ENCODE measurements at places on chromosomes 1 and 21.

DNA sequence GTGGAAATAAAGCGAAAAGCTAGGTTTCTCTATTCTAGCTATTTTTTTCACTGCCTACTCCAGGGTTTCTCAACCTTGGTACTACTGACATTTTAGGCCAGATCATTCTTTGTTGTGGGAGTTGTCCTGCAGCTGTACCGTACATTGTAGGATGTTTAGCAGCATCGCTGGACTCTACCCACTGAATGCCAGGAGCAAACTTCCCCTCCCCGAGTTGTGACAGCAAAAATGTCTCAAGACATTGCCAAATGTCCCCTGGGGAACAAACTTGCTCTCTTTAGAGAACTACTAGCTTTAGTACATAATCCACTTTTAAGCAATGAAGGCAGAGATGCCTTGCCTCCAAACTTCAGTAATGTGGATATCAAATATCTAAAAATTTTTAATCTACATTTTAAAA lies 122.8 kb downstream of the PLPPR5 start:
- no peak for DNase-seq

- DNase-seq: no peak
These were observed 11.6 kb upstream of the FAM20B start for GRCh38 chr1:179014123-179014522.

GRCh38 chr1:154753426-154753825 lies 116.7 kb downstream of the KCNN3 start:
- DNase-seq: no peak

GRCh38 chr1:112472142-112472541 lies 36.6 kb upstream of the WNT2B start:
- DNase-seq: no peak

- no peak for DNase-seq
These were observed 101.9 kb downstream of the PLPP3 start for GRCh38 chr1:56477164-56478111.

GRCh38 chr1:103267266-103267665 lies 158.9 kb upstream of the COL11A1 start:
- DNase-seq: no peak

- no peak for DNase-seq
These were observed 52.0 kb downstream of the TRIM11 start for GRCh38 chr1:228354390-228355320.

DNA sequence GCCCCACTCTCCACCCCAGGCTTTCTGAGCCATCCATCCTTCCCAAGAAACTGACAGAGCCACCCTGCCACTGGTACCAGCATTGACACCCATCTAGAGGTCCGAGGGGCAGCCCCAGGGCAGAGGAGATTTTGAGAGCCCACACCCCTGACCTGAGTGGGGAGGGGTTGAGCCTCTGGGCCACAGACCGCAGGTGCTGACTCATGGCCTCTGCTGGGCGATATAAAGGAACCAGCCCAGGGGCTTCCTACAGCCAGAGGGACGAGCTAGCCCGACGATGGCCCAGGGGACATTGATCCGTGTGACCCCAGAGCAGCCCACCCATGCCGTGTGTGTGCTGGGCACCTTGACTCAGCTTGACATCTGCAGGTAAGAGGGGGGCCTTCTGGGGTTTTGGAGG lies at the start of gene PADI4:
PADI4 (plus strand) TSS at position 252 of the 400 bp plus-strand sequence; CDS start at position 278, 26 bp downstream.
- DNase-seq: no peak

DNA sequence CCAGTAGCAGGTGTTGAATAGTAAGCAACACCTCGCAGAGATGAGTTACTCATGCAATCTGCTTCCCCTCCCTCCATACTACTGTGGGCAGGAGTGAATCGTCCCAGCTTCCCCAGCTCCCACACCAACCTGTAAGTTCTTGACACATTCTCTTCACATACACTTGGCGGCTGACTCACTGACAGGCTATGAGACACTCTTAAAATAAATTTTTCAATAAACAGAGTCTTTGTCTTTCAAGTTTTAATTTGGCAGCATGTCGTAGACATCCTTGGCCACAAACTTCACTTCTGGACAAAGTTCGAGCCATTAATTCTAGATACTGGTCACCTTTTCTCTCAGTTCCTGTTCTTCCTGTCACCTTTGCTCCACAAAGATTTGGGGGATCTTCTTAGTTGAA lies 290.7 kb downstream of the TM2D1 start:
- DNase-seq: peak; percentile 20

DNA sequence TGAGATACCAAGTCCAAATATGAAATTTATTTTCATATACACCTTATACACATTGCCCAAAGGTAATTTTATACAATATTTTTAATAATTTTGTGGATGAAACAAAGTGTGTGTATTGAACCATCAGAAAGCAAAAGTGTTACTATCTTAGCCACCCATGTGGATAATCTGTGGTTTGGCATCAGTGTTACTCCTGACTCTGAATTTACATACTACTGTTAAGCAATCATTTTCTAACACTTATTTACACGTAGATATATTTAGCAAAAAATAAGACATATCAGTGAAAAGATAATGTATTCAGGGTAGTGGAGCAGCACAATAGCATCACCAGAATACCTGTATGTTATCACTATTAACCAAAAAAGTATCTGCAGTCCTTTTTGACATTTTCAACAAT lies 23.8 kb downstream of the DENND2D start:
- DNase-seq: no peak

GRCh38 chr21:33824156-33824941 lies 91.3 kb downstream of the ATP5PO start:
- no peak for DNase-seq

DNA sequence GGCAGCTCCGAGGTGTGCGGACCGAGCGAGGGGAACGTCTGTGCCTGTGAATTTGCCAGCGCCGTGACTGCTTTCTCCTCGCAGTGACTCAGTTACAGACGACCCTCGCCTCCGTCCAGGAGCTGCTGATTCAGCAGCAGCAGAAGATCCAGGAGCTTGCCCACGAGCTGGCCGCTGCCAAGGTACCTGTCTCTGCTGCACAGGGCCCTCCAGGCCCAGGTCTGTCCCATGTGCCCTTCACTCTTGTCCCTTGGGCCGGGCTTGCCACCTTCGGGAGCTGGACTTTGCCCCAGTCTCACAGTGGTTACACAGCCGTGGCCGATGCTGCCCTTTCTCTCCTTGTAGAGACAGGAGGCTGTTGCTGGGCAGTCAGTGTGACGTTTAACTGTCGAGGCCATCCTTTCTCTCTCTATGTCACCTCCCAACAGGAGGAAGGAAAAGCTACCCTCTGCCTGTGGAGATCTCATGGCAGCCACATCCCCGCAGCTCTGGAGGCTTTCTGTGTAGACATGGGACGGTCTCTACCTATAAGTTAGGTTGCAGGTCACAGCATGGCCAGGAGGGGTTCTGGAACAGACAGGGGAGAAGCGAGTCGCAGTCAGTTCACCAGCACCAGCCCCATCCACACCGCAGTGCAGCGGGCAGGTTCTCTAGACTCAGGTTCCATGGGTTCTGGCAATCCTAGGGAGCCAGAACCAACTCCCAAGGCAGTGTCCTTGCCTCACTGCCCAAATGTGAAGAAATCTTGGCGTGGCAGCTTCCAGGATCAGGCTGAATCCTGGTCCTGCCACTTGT lies 149.7 kb downstream of the PEX14 start:
- no peak for DNase-seq

DNA sequence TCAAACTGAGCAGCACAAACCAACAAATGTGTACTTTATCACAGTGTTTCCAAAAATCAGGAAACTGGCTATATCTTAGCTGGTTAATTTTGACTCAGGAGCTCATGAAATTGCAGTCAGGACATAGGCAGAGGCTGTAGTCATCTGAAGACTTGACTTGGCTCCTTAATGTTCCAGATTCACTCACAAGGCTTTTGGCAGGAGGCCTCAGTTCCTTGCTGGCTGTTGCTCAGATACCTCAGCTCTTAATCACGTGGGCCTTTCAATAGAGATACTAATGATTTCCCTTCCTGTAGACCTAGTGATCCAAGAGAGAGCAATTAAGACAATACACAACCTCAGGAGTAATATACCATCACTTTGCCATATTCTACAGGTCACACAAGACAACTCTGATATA lies 537.7 kb downstream of the BRINP3 start:
- no peak for DNase-seq

GRCh38 chr1:10451287-10451686 lies 1.5 kb downstream of the CORT start:
- no peak for DNase-seq

GRCh38 chr1:228527596-228527995 lies 40.4 kb downstream of the RNF187 start:
- DNase-seq: no peak

DNA sequence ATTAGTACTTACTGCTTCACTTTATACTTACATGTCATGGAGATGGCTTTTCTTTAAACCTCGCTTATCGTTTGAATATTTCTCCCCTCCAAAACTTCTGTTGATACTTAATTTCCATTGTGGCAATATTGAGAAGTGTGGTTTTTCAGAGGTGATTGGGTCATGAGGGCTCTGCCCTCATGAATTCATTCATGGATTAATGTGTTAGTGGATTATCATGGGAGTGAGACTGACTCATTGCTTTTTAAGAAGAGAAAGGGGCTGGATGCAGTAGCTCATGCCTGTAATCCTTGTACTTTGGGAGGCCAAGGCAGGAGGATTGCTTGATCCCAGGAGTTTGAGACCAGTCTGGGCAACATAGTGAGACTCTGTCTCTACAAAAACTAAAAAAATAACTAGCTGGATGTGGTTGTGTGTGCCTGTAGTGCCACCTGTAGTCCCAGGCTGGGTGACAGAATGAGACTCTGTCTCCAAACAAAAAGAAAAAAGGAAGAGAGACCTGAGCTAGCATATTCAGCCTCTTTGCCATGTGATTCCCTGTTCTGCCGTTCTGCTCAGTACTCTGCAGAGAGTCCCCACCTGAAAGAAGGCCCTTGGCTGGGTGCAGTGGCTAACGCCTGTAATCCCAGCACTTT lies 30.2 kb downstream of the RABGAP1L start:
- DNase-seq: no peak

- DNase-seq: no peak
These were observed 94.7 kb downstream of the NTMT2 start for GRCh38 chr1:170240409-170240808.

DNA sequence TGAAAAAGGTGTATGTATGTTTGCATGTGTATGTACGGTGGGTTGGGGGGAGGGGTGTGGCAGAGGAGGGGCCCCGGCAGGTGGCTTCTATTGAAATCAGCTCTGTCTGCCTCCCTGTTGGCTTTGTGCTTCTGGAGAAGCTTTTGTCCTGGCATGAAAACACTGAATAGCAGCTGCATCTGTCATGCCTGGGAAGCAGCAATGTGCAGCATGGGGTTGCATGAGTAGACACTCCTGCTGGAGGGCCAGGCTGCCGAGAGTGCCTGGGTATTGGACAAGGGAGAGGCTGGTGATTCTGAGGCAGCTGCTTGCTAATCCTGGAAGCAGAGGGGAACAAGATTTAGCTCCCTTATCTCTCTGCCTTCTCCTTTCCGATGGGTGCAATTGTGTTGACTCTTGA lies 20.5 kb downstream of the MAPKAPK2 start:
- DNase-seq: no peak

- peak; percentile 86 for DNase-seq
These were observed 94.7 kb downstream of the PPIAL4G start for GRCh38 chr1:148388260-148389026.

- DNase-seq: peak; percentile 12
These were observed 28.3 kb upstream of the A3GALT2 start for GRCh38 chr1:33349081-33349759.

GRCh38 chr1:9270290-9270883 lies 22.3 kb upstream of the SPSB1 start:
- no peak for DNase-seq

- peak; percentile 29 for DNase-seq
These were observed 433.1 kb downstream of the CAMTA1 start for GRCh38 chr1:7218210-7218832.

DNA sequence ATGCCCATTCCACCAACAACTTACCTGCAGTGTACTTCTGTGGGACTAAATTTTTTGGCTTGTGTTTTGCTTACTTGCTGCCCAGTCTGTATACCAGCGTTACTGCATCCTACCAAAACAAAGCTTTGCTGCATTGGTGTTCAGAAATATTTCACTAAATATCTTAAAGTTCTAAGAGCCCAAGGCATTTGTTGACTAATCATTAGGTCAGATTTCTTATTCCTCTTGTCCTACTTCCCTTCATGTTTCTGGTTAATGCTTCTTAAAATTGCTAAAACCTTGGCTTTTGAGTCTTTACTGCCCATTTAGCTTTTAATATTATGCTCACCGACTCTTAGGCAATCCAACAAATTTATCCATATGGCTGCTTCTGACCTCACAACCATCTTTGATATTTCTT lies 161.8 kb downstream of the DPYD start:
- DNase-seq: no peak

DNA sequence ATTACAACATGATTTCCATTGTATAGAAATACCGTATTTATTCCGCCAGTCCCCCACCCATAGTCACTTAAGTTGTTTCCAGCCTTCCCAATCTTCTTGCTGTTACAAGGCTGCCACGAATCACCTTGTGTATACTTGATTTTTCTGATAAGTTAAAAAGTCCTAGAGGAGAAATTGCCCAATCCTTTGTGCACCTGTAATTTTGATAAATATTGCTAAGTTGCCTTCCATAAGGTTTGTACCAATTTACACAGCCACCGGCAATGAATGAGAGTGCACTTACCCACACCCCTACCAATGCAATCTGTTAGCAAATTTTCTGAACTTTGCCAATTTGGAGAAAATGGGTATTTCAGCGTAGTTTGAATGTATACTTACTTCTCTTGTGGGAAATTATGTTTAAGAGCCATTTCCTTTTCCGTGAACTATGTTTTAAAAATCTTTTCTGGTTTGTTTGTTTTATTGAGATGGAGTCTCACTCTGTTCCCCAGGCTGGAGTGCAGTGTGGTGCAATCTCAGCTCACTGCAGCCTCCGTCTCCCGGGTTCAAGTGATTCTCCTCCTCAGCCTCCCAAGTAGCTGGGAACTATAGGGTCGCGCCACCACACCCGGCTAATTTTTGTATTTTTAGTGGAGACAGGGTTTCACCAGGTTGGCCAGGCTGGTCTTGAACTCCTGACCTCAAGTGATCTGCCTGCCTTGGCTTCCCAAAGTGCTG lies 87.4 kb downstream of the DHRS3 start:
- no peak for DNase-seq

DNA sequence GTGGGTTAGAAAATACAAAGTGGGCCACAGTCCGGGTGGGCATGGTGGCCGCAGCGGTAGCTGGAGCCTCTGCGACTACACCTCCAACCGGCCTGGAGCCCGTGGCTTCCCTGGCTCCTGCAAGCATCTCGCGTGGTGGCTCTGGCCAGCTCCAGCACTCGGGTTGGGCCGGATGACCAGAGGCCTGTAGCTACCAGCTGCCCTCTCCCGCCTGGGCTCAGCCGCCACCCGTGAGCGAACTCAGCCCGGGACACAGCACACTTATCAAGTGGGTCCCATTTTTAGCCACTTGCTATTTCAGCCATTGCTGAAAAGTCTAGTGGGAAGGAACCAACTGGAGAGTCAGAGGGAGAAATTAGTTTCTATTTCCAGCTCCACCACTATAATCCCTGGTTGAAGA lies 107.7 kb upstream of the CACYBP start:
- no peak for DNase-seq

- no peak for DNase-seq
These were observed 689.9 kb downstream of the MATN1 start for GRCh38 chr1:30033256-30034104.

GRCh38 chr1:154141240-154141639 lies 13.6 kb downstream of the NUP210L start:
- no peak for DNase-seq

GRCh38 chr1:151196292-151196800 lies 2.0 kb upstream of the PIP5K1A start:
- peak; percentile 85 for DNase-seq
